Airway epithelial cell (primary cell): ENCODE measurements at places on chromosomes 6 and 20. TPM values are rescaled to one million over a fixed set of nuclear protein-coding genes. Genes with fewer than 3 reads are reported as not detected.

The VIP gene
- total RNA-seq = not detected in 2 replicates

The RIMS1 gene
- total RNA-seq = 0.35 TPM in 1 of 2 replicates, not detected in the other

The RSPO4 gene
- total RNA-seq = not detected in 2 replicates

The GNAS-AS1 gene
- total RNA-seq = 0.42 and 2.0 TPM in 2 replicates

The KCNQ5 gene
- 1.5 and 3.0 TPM in 2 replicates for total RNA-seq

The FYN gene
- total RNA-seq = 27.1 and 31.5 TPM in 2 replicates

The PNISR gene
- total RNA-seq = 19.3 and 25.5 TPM in 2 replicates

The HACE1 gene
- 6.7 and 10.2 TPM in 2 replicates for total RNA-seq

The IRF4 gene
- not detected in 2 replicates for total RNA-seq

The AHCY gene
- total RNA-seq = 255 and 273 TPM in 2 replicates

The SLC2A10 gene
- 11.5 and 13.2 TPM in 2 replicates for total RNA-seq

The TBPL1 gene
- 15.0 and 23.5 TPM in 2 replicates for total RNA-seq

The MPIG6B gene
- total RNA-seq = 0.49 TPM in 1 of 2 replicates, not detected in the other

The CENPQ gene
- total RNA-seq = 7.5 and 10.5 TPM in 2 replicates

The F13A1 gene
- total RNA-seq = 0.05 TPM in 1 of 2 replicates, not detected in the other

The RAD21L1 gene
- not detected in 2 replicates for total RNA-seq

The STX16 gene
- 21.9 and 24.4 TPM in 2 replicates for total RNA-seq

The CALHM5 gene
- under 0.01 and 0.07 TPM in 2 replicates for total RNA-seq

The BPIFB1 gene
- total RNA-seq = not detected in 2 replicates

The MARCKS gene
- total RNA-seq = 66.0 and 76.7 TPM in 2 replicates

The MCHR2 gene
- total RNA-seq = not detected in 2 replicates

The OR2J3 gene
- total RNA-seq = not detected in 2 replicates

The UBE2J1 gene
- total RNA-seq = 16.2 and 19.0 TPM in 2 replicates

The LSM2 gene
- total RNA-seq = 73.8 and 83.4 TPM in 2 replicates

The PAX1 gene
- not detected in 2 replicates for total RNA-seq

The OTOR gene
- not detected in 2 replicates for total RNA-seq

The FERMT1 gene
- total RNA-seq = 26.7 and 37.3 TPM in 2 replicates

The GLP1R gene
- total RNA-seq = not detected in 2 replicates

The RBBP8NL gene
- total RNA-seq = 2.2 and 4.2 TPM in 2 replicates

The GCLC gene
- total RNA-seq = 67.3 and 78.9 TPM in 2 replicates

The HLA-DOB gene
- total RNA-seq = 1.5 and 2.2 TPM in 2 replicates

The KCNG1 gene
- total RNA-seq = 23.8 and 24.0 TPM in 2 replicates

The FRMD1 gene
- total RNA-seq = 0.07 TPM in 1 of 2 replicates, not detected in the other

The TSPO2 gene
- total RNA-seq = not detected in 2 replicates

The NRSN2 gene
- 15.1 and 18.6 TPM in 2 replicates for total RNA-seq

The ADA gene
- total RNA-seq = 22.1 and 29.6 TPM in 2 replicates

The ARG1 gene
- not detected in 2 replicates for total RNA-seq

The ULBP1 gene
- total RNA-seq = 0.05 and 0.28 TPM in 2 replicates

The HLA-DOA gene
- total RNA-seq = 0.07 TPM in 1 of 2 replicates, not detected in the other

The UBR2 gene
- total RNA-seq = 10.5 and 14.5 TPM in 2 replicates

The SCRT2 gene
- not detected in 2 replicates for total RNA-seq

The PACSIN1 gene
- not detected in 2 replicates for total RNA-seq

The FAM229B gene
- 4.1 and 17.0 TPM in 2 replicates for total RNA-seq

The PNPLA1 gene
- total RNA-seq = 0.14 and 0.23 TPM in 2 replicates

The KCNK15 gene
- total RNA-seq = not detected in 2 replicates

The C6orf136 gene
- 10.2 and 10.6 TPM in 2 replicates for total RNA-seq

The TMEM242 gene
- 5.4 and 5.5 TPM in 2 replicates for total RNA-seq

The ACSS1 gene
- 1.3 and 2.8 TPM in 2 replicates for total RNA-seq

The RIPPLY2 gene
- total RNA-seq = not detected in 2 replicates

The ANKRD66 gene
- not detected in 2 replicates for total RNA-seq
